ENCODE measurements at places on chromosomes 2 and 18. TPM values are rescaled to one million over a fixed set of nuclear protein-coding genes. Genes with fewer than 3 reads are reported as not detected.

The KCNG2 gene
- not detected for polyA plus RNA-seq

The CRYGC gene
- not detected for polyA plus RNA-seq

GRCh38 chr2:234331566-234331965 lies 165.3 kb downstream of the ARL4C start:
- H3K4me3 ChIP-seq, result no peak overlapping the region
- H3K36me3 ChIP-seq, result no peaks in the 10 kb centered on the region
- DNase-seq, result no peak
- no peak overlapping the region for H3K27ac ChIP-seq
- H3K4me1 ChIP-seq, result peaks cover 10% of the 10 kb centered on the region
- H3K27me3 ChIP-seq, result no peaks in the 10 kb centered on the region

DNA sequence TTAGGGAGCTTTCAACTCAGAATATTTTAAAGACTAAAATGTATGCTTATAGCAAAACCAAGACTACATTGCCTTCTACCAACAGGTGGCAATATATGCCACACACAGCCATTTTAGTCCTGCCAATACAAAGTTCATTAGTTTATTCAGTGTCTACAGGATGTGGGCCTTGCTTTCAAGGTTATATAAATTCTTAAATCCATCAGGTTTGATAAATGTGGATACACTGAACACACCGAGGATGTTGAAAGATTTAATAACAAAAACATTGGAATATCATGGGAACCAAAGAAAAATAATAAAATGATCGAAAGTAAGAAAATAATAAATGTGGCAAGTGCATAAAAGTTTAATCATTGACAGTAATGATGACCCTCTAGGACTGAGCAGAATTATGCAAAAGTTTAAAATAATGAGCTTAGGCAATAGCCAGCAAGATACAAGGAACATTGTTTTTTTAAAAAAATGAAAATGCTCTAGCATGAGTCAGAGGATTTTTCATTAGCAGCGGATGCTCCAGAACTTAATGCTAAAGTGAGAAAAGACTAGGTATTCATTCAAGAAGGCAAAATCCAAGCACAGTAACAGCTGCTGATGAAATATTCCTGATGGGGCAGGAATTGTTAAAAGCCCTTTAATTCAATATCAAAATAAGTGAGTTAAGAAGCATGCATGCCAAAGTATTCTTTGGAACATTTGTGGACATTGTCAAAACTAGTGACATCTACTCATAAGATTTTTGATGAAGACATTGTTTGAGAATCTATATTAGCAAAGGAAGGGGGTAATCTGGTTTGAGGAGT lies 14.2 kb downstream of the SCN9A start:
- no peaks in the 10 kb centered on the region for H3K4me1 ChIP-seq
- H3K27ac ChIP-seq, result no peak overlapping the region
- H3K4me3 ChIP-seq, result no peak overlapping the region

- no peaks in the 10 kb centered on the region for H3K36me3 ChIP-seq
- H3K4me1 ChIP-seq, result no peaks in the 10 kb centered on the region
- H3K4me3 ChIP-seq, result no peak overlapping the region
- DNase-seq, result no peak
- no peaks in the 10 kb centered on the region for H3K27me3 ChIP-seq
Observed at GRCh38 chr18:28095041-28095440, 81.9 kb downstream of the CDH2 start.

DNA sequence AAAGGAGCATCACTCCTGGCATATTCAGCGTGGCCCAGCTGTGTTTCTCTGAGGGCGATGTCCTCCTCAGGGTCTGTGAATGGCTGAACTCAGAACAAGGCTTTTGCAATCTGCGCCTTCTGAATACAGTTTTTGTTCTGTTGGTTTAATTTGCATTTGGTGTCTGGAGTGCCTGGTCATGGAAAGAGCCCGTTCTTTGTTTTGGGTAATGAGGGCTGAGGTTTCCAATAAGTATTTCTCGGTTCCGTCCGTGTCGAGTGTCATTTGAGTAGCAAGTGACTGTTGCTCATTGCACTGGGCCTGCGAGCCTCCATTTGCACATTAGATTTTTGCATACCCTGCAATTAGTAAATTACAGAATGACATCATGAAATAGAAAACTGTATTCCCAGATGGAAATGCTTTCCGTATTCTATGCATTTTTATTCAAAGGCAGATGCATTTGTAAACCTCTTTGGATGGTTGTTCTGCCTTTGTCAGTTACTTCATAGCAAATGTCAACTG lies 57.3 kb downstream of the NEDD4L start:
- no peak overlapping the region for H3K27ac ChIP-seq
- H3K4me3 ChIP-seq, result no peak overlapping the region
- H3K27me3 ChIP-seq, result no peaks in the 10 kb centered on the region
- no peaks in the 10 kb centered on the region for H3K4me1 ChIP-seq

GRCh38 chr2:168727904-168728470 lies 74.5 kb upstream of the NOSTRIN start:
- no peak for DNase-seq
- H3K4me1 ChIP-seq, result no peaks in the 10 kb centered on the region
- no peak overlapping the region for H3K4me3 ChIP-seq
